ENCODE measurements at places on chromosomes 2 and 18.

- DNase-seq = peak; percentile 1
Observed at GRCh38 chr2:239589833-239590232, 189.0 kb upstream of the HDAC4 start.

GRCh38 chr2:163187995-163188655, 349.6 kb upstream of the KCNH7 start:
- no peak for DNase-seq

DNA sequence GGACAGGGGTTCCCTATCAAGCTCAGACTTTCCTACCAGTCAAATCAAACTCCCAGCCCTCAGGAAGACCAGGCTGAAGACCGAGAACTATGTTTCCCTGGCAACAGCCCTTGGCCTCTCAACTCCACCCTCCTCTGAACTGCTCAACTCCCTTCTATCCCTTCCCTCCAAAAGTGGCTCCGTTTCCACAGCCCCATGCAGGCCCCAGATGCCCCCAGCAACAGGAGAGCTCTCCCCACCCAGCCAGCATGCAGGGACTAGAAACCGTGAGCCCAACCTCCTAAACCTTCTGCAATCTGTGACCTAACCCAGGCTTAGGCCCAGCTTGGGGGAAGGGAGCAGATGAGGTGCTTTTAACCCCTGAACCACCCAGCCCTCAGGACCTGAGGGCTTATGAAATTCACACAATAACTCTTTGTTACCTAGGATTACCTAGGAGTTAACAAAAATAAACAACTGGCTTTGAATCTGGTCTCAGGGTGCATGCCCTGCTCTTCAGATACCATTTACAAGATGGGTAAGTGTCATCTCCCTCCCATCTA, 87.2 kb downstream of the BCL11A start:
- no peak for DNase-seq

DNA sequence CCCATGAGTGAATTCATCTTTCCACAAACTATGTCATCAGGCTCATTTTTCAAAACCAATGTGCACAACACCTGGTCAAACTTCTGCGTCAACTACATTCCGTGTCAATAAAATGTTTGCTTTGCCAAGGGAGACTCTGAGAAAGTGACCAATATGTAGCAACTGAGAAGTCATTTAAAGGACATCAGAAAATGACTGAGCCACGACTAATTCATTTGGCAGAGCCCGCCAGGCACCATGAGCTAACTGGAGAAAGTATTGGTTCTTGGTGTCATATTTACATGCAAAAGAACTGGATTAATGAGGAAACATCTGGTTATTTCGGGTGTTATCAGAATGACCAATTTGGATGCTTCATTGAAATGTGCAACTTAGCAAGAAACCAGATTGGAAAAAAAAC, 7.2 kb downstream of the RND3 start:
- no peak for DNase-seq

DNA sequence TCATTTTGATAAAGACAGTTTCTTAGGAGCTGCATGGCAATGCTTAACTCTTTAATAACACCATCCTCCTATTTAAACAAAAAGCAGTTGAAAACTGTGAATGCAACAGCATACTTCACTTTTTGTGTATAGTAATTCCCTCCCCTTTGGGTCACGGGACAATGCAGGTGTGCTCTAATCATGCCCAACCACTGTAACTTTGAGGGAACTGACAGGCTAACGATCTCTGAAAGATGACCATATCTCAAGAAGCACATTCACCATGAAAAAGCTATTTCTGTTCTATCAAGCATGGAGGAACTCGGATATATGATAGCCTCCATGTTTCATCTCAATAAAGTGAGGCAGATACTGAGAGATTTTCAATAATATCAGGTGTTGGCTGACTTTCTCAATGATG, 81.1 kb upstream of the CD226 start:
- no peak for DNase-seq

DNA sequence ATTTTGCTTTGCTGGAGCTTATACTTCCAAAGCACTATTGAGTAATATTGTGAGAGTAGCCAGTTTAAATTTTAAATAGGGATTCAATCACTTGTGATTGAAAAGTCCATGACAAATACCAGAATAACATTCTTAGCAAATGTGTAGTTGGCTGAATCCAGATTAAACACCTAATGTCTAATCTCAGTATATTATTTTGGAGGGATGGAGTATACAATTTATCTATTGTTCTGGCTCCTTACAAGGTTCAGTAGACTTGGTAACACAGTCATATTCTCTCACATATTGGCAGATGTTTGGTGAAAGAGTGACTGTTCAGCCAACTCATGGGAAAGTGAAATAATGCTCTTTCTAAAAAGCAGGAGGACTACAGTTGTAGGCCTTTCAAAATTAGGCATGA, 2.2 kb downstream of the UGT1A9 start:
- no peak for DNase-seq

GRCh38 chr2:108936866-108937265, 52.2 kb downstream of the EDAR start:
- no peak for DNase-seq

Measured in activated CD8-positive, alpha-beta memory T cell treated with anti-CD3 and anti-CD28 coated beads, Interleukin-2, amount 50 U/mL, for 4 hours (primary cell).